NCI-H1930 (cell line): ENCODE measurements at places on chromosomes 4 and X.

- no peak for DNase-seq
Measured at GRCh38 chrX:150873616-150874015, 24.9 kb downstream of the CD99L2 start.

DNA sequence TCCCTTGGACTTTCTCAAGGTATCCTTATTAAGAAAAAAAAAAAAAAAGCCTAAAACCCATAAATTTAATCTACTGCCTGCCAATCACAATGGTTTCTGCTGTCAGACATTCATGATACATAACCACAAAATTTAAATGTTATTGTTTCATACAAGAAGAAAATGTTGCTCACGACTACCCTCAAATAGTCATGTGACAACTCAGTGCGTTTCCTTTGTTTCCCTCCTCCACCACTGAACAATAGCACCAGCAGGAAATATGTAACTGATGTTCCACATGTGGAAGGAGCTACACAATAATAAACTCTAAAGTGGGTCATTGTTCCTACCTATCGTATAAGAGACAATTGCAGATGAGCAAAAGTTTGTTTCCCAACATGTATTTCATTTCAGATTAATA lies 244.1 kb upstream of the EDNRA start:
- DNase-seq: no peak

DNA sequence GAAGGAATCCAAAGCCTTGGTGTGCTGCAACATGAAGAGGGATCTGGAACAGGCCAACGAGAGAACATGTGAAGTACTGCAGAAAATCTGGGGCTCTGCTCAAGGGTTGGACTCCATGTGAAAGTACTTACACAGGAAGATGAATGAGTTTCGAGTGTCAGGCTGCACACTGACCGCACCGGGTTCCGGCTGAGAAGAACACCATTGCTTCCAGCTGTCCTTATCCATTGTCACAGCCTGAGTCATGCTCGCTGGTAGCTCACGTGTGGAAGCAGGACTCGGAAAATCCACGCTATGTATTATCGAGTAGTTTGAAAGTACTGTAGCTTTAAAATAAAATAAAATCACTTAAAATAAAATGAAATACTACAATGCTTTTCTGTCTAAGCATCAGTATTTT lies 50.4 kb upstream of the TBL1X start:
- no peak for DNase-seq

DNA sequence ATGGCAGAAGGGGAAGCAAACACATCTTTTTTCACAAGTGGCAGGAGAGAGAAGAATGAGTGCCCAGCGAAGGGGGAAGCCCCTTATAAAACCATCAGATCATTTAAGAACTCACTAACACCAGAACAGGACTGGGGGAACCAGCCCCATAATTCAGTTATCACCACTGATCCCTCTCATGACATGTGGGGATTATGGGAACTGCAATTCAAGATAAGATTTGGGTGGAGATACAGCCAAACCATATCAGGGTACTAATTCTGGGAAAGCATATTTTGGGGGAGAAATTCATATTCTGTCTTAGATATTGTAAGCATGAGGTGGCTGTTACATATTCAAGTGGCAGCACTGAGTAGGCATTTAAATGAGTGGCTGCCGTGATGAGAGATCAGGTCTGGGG lies 87.8 kb downstream of the RAPGEF2 start:
- DNase-seq: no peak

- no peak for DNase-seq
Measured at GRCh38 chr4:148653681-148654080, 211.5 kb upstream of the NR3C2 start.

GRCh38 chrX:49003696-49004095 lies 1.6 kb upstream of the GRIPAP1 start:
- no peak for DNase-seq

DNA sequence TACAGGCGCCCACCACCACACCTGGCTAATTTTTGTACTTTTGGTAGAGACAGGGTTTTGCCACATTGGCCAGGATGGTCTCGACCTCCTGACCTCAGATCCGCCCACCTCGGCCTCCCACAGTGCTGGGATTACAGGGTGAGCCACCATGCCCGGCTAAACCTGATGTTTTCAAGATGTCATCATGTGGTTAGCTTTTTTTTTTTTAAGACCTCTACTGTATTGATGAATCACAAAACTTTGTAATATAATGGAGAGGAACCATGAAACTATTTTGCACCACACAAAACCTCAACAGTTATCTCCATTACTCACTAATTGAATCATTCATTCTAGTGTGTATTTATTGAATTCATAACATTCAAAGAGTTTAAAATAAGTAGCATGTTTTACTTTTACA lies 94.7 kb upstream of the NEIL3 start:
- DNase-seq: no peak

- DNase-seq: no peak
Measured at GRCh38 chr4:10457255-10457801, at the start of gene ZNF518B. TSS of gene ZNF518B (minus strand) at chr4:10457426. CDS start at chr4:10446328, 11,098 bp downstream.

GRCh38 chrX:82591421-82591820 lies 916.7 kb upstream of the POU3F4 start:
- DNase-seq: no peak

DNA sequence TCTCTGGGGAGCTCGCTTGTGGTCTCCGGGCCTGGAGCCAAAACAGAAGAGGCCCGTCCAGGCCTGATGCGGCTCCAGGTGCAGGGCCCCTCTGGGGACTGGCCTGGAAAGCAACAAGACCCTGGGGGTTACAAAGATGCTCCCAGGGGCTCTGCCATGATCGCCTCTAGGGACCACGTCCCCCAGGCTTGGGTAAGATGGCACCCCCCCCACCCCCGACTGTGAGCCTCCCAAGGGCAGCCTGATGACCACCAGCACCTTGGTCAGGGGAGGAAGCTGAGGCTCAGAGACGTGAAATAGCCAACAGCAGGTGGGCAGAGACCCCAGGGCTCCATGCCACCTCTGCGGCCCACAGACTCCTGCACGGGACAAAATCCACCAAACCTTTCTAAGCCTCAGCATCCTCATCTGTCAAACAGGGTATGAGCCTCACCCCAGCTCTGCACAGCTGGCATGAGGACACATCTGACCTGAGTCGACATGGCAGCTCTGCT lies 25.4 kb downstream of the C4orf50 start:
- DNase-seq: no peak

DNA sequence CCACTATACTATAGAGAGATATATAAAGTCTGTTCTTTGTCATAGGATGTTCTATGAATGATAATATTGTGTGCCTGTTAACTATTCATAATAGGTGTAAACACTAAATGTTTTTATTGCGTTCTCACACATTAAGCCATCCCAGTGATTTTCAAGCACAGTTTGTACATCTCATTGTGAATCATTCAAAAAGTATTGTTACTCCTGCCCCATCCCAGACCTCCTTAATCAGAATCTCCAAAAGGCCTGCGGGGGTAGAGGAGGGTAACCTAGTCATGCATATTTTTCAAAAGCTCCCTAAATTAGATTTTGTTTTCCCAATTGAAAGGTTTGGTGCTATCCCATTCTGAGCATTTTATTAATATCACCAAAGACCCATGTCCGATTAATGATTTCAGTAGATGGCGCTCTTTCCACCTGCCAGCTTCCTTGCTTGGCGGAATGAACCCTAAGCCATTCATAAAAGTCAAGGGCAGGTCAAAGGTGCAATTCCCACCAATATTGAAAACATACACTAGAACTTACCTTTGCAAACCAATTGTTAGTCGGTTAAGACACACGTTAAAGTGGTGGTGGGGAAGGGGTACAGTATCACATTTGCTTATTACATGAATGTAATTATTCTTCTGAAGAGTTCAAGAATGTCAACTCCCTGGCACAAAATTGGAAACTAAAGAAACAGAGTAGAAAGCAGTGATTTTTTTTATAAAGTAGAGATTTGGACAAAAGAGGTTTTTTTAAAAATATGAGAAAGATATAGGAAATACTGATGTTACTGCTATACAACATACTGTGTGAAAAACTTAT lies 5.8 kb upstream of the TET2 start:
- DNase-seq: no peak
